ENCODE measurements at places on chromosomes 1 and 21. TPM values are rescaled to one million over a fixed set of nuclear protein-coding genes. Genes with fewer than 3 reads are reported as not detected.

HRNR gene
- polyA plus RNA-seq, result not detected

TAF13 gene
- 61.8 TPM for polyA plus RNA-seq

OR2T2 gene
- not detected for polyA plus RNA-seq

CLDN17 gene
- not detected for polyA plus RNA-seq

FNDC7 gene
- polyA plus RNA-seq, result not detected

CNR2 gene
- not detected for polyA plus RNA-seq

LPAR3 gene
- 4.8 TPM for polyA plus RNA-seq

B3GALT5 gene
- polyA plus RNA-seq, result 0.05 TPM

SPATA21 gene
- polyA plus RNA-seq, result not detected

LRRC53 gene
- polyA plus RNA-seq, result not detected

EPHA10 gene
- not detected for polyA plus RNA-seq

RPE65 gene
- polyA plus RNA-seq, result not detected

C4BPB gene
- polyA plus RNA-seq, result not detected

CD84 gene
- not detected for polyA plus RNA-seq

NCF2 gene
- 0.43 TPM for polyA plus RNA-seq

SYT14 gene
- 3.7 TPM for polyA plus RNA-seq

GCSAML gene
- polyA plus RNA-seq, result not detected

GLIS1 gene
- 0.77 TPM for polyA plus RNA-seq

JAM2 gene
- polyA plus RNA-seq, result 7.2 TPM

PTPN7 gene
- not detected for polyA plus RNA-seq

HSD3B2 gene
- not detected for polyA plus RNA-seq

ZSWIM5 gene
- 0.09 TPM for polyA plus RNA-seq

DPT gene
- not detected for polyA plus RNA-seq

RAP1GAP gene
- 0.14 TPM for polyA plus RNA-seq

NKAIN1 gene
- 0.09 TPM for polyA plus RNA-seq

ARHGAP30 gene
- not detected for polyA plus RNA-seq

ARHGEF2 gene
- polyA plus RNA-seq, result 121 TPM

AADACL4 gene
- not detected for polyA plus RNA-seq

SPOCD1 gene
- 78.8 TPM for polyA plus RNA-seq

KCNJ9 gene
- polyA plus RNA-seq, result not detected

ANKRD35 gene
- 2.7 TPM for polyA plus RNA-seq

GGPS1 gene
- polyA plus RNA-seq, result 37.4 TPM

HSD3B1 gene
- not detected for polyA plus RNA-seq

TINAGL1 gene
- polyA plus RNA-seq, result 0.36 TPM

PTCH2 gene
- polyA plus RNA-seq, result 0.36 TPM

KCNJ10 gene
- not detected for polyA plus RNA-seq

OVAAL gene
- not detected for polyA plus RNA-seq

CFAP74 gene
- not detected for polyA plus RNA-seq

CD2 gene
- not detected for polyA plus RNA-seq

CTSE gene
- polyA plus RNA-seq, result not detected

PSRC1 gene
- polyA plus RNA-seq, result 18.5 TPM

ACTN2 gene
- not detected for polyA plus RNA-seq

RIMS3 gene
- 0.33 TPM for polyA plus RNA-seq

ACKR1 gene
- polyA plus RNA-seq, result not detected

IGSF21 gene
- polyA plus RNA-seq, result not detected

ZNF683 gene
- polyA plus RNA-seq, result not detected

KLHDC7A gene
- not detected for polyA plus RNA-seq

RASSF5 gene
- 2.4 TPM for polyA plus RNA-seq

ETNK2 gene
- polyA plus RNA-seq, result 25.1 TPM

GPR37L1 gene
- polyA plus RNA-seq, result not detected

LRRIQ3 gene
- 1.1 TPM for polyA plus RNA-seq

Data from AG04450 (cell line).